ENCODE measurements at places on chromosomes 7 and 10.

GRCh38 chr10:36515319-36515718 lies 610.1 kb upstream of the ANKRD30A start:
- no peak for DNase-seq

- DNase-seq = no peak
Measured at GRCh38 chr10:71659111-71659634, 60.4 kb downstream of the C10orf105 start.

GRCh38 chr10:21732067-21732772 lies 198.2 kb downstream of the MLLT10 start:
- DNase-seq = peak; percentile 66

DNA sequence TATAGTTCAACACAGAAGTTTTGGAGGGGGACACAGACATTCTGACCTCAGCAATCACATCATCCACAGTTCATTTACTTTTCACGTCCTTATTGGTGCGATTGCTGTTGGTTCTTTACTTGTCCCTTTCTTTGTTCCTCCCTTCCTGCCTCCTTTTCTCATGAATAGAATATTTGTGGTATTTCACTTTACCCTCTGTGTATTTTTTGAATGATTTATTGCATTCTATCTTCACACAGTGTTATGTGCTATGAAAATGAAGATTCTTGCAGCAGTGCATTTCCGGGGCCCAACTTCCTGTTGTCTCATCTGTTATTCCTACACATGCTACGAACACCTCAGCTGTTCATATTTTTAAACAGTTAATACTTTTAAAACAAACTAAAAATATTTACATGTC lies 179.6 kb downstream of the ZMYND11 start:
- no peak for DNase-seq

GRCh38 chr10:93126483-93127052 lies 52.9 kb downstream of the CYP26A1 start:
- no peak for DNase-seq

DNA sequence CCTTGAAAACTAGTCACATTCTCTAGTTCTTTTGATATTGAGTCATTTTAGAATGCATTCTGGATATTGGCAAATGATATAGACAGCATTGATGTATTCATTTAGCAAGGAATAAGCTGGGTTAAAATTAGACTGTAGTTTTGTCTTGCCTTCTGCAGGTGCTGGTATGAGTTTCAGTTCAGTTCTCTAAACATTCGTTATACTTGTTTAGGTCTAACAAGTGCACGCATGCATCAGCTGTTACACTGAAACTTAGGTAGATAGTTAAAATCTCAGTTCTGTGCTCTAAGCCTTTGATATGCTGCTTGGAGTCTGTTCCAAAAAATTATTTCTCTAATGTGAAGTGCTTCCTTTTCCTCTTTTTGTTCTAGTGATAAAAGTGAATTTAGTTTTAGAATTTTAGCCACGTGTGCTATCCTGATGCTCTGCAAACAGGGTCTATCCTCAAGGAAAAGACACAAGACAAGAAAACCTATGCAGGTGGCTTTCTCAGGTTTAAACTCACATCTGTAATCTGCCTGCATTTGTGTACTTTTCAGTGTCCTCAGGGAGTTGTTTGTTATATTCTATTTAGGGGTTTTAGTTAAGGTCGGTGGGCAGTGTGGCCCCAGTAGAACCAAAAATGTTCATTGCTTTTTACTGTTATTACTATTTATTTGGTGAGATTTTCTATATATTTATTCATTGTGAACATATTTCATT lies 409.0 kb downstream of the CDC14C start:
- DNase-seq = no peak

GRCh38 chr10:58994226-58995057 lies 182.0 kb upstream of the PHYHIPL start:
- DNase-seq = no peak

GRCh38 chr10:62297857-62298256 lies 29.2 kb upstream of the RTKN2 start:
- no peak for DNase-seq

DNA sequence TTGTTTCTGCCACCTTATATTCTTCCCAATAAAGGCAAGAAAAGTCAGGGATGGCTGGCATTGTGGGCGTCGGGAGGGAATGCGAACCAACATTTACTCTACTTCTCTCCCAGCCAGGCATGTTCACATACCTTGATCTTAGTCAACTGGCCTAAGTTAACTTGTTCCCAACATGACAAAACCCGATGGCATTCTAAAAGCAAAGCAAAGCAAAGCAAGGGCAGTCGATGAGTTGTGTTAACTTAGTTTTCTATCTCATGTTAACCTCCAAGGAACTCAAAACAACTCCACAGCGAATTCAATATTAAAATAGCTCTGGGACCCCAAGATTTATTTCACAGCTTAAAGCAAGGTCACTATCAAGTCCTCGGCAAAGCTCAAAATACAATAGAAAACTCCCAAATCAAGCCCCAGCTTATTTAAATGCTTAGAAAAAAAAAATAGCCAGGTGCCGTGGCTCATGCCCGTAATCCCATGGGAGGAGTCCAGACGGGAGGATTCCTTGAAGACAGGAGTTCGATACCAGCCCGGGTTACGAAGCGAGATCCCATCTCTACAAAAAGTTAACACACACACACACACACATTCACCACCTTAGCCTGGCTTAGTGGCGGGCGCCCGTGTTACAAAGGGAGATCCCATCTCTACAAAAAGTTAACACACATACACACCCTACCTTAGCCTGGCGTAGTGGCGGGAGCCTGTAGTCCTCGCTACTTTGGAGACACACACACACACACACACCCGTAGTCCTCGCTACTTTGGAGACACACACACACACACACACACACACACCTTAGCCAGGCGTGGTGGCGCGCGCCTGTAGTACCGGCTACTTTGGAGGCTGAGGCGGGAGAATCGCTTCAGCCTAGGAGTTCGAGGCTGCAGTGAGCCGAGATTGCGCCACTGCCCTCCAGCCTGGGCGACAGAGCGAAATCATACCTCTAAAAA lies 901 bp upstream of the CCNY start:
- no peak for DNase-seq

DNA sequence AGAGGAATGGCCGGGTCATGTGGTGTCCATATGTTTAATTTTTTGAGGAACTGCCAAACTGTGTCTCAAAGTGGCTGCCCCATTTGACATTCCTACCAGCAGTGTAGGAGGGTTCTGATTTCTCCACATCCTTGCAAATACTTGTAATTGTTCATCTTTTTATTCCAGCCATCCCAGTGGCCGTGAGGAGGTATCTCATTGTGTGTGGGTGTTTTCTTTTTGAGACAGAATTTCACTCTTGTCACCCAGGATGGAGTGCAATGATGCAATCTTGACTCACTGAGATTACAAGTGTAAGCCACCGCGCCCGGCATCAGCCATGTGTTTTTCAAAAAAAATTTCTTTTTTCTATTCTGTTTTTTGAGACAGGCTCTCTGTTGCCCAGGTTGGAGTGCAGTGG lies 38.7 kb upstream of the DLG5 start:
- DNase-seq = no peak

GRCh38 chr10:19872504-19873271 lies 56.5 kb downstream of the PLXDC2 start:
- no peak for DNase-seq

DNA sequence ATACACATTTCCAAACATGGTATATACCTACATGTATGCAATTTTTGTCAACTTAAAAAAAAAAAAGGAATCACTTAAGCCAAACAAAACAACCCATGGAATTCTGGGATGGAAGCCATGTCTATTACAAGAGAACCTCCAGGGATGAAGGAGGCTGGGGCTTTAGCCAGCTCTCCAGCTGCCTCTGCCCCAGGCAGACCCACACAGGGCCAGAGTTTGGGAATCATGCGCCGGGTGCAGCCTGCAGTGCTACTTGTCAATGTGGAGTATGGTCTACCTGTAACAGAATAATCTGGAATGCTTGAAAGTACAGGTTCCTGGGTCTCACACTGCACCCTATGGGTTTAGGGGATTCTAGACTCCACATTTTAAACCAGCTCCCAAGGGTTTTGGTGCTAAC lies 10.8 kb downstream of the ATP6V0E2 start:
- DNase-seq = no peak

DNA sequence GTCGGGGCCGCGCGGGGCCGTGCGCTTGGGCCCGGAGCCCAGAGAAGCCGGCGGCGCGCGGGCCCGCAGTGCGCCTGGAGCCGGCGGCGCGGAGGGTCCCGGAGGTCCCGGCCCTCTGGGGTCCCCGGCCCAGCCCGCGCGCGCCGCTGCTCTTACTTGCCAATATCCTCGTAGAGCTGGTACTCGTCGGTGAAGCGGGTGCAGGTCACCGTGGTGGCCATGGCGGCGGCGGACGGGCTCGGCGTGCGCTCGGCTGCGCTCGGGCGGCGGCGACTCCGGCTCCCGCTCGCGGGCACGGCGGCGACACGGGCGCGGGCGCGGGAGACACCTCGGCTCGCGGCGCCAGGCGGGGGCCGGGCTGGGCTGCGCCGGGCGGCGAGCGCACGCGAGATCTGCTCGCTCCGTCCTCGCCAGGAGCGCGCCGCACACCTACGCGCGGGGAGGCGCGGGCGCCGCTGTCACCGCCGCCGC lies at the start of gene CAMK2B:
CAMK2B (minus strand) TSS at position 394 of the 471 bp plus-strand sequence; CDS start at position 221, 173 bp downstream.
- peak; percentile 33 for DNase-seq

DNA sequence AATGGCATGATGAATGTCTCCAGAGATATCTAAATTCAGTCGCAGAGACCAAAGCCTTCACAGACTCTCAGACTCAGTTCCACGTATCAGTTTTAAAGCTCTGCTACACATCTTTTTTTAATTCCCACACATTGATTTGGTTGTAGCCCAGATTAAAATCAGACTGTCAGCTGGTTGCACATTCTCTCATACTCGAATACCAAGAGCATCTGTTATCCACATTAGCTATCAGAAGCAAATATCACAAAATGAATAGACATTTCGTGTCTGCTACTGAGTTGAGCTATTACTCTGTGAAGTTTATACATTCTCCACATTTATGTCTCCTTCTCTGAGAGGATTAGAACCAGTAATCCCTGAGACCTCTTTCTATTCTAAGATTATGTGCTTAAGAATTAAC lies 229.2 kb downstream of the GPAM start:
- no peak for DNase-seq

DNA sequence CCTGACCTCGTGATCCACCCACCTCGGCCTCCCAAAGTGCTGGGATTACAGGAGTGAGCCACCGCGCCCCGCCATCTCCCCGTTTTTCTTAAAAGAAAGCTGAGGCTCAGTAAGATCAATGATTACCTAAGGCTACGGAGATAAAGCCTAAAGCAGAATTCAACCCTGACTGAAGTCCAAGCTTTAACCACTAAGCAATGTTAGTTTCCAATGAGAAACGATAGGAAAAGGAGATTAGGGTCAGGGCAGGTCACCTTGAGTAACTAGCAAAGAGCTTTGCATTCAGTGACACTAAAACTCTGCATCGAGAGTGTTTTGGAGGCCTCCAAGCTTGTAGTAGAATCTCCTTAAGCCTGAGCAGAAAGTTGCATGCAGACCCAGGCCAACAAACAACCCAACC lies 17.6 kb upstream of the PRXL2A start:
- no peak for DNase-seq

- no peak for DNase-seq
Measured at GRCh38 chr10:62399211-62399610, 25.0 kb downstream of the ZNF365 start.

DNA sequence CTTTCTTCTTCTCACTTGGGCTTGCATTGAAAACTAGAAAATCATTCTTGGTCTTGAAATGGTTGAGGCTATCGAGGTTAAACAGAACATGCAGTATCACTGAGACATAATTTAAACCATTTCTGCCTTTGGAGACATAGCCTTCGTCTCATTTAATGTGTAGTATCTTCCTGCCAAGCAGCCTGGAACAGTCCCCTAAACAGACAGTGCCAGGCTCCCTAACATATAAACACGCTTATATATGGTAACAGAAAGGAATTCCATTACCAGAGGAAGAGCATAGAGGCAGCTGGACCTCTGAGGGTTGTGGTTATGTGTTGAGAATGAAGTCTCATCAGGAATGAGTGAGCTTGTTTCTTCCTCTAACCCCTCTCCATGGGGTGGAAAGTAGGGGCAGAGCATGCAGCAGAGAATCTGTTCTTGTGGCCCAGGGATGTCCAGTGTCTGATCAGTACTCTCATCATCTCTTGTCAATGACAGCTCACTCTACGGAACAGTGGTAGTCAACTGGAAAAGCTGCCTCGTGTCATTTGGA lies 11.2 kb downstream of the CACNB2 start:
- DNase-seq = no peak

- DNase-seq = peak; percentile 54
Measured at GRCh38 chr7:73647725-73648592, 19.7 kb upstream of the VPS37D start.

DNA sequence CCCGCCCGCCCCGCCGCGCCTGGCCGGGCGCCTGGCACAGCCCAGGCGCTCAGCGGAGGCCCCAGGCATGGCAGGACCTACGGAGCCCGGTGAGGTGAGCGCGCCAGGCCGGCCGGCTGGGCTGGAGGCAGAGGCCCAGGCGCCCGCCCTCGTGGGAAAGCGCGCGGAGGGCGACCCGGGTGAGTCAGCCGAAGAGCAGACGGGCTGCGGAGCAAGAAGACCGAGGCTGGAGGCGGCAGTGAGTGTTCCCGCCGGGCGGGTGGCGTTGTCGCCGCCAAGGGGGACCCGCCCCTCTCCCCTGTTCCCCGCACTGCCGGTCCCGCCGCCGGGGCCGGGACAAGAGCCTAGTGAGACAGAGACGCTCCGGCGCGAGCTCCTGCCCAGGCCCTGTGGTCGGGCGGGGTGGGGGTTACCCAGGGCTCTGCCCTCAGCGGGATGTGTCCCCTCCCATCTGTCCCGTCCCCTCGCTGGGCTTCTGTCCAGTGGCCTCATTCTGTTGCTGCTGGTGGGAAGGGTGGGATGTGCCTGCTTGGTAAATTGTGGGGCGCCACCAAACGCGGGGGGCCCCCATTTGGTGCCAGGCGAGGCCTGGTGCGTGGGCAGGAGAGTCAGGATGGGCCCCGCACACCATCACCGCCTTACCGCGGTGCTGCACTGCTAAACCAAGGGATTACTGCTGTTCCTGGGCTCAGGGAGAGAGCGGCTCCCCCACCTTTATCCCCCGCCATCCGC lies 17.0 kb upstream of the NODAL start:
- no peak for DNase-seq

GRCh38 chr7:6436385-6436685 lies 11.4 kb downstream of the DAGLB start:
- DNase-seq = no peak

GRCh38 chr7:110407706-110408105 lies 683.2 kb upstream of the LRRN3 start:
- no peak for DNase-seq

DNA sequence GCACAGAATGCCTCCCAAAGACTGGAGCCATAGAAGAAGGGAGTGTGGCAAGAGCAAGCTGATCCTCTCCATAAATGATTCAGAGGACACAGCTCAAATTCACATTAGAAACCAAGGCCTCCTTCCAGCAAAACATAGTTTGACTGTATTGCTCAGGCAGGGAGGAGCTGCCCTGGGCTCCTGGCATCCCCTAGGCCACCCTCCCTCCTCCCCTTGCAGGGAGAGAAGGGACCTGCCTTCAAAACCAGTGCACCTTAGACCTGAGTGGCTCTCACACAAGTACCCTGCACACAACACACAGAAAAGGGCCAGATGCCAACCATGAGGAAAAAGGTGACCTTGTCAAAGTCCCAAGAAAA lies 64.7 kb downstream of the CREB3L2 start:
- no peak for DNase-seq

Data from NCI-H2081 (cell line).